ENCODE measurements at places on chromosomes 11 and 22. TPM values are rescaled to one million over a fixed set of nuclear protein-coding genes. Genes with fewer than 3 reads are reported as not detected.

Gene TMEM132A
- polyA plus RNA-seq, result 44.5 TPM

Gene MED17
- 16.4 TPM for polyA plus RNA-seq

Gene NDUFA6
- 552 TPM for polyA plus RNA-seq

Gene PGA5
- not detected for polyA plus RNA-seq

Gene ZNF280B
- polyA plus RNA-seq, result 8.9 TPM

Gene PDE3B
- 2.3 TPM for polyA plus RNA-seq

Gene SYT13
- 1.4 TPM for polyA plus RNA-seq

Gene SLC1A2
- polyA plus RNA-seq, result 45.5 TPM

Gene RASSF10
- polyA plus RNA-seq, result 0.08 TPM

Gene LMNTD2
- not detected for polyA plus RNA-seq

Gene GLYAT
- polyA plus RNA-seq, result not detected

Gene FIBIN
- polyA plus RNA-seq, result 1.5 TPM

Gene FGF4
- polyA plus RNA-seq, result not detected

Gene BAIAP2L2
- polyA plus RNA-seq, result not detected

Gene OPCML
- polyA plus RNA-seq, result 43.2 TPM

Gene FXYD2
- polyA plus RNA-seq, result not detected

Gene OR51B5
- polyA plus RNA-seq, result 0.54 TPM

Gene TRIM49C
- not detected for polyA plus RNA-seq

Gene MRGPRF
- not detected for polyA plus RNA-seq

Gene APOBEC3C
- polyA plus RNA-seq, result not detected

Gene INSC
- polyA plus RNA-seq, result 8.8 TPM

Gene ANKRD42
- 27.7 TPM for polyA plus RNA-seq

Gene JAM3
- polyA plus RNA-seq, result 7.0 TPM

Gene GGTLC2
- not detected for polyA plus RNA-seq

Gene CCDC15
- polyA plus RNA-seq, result 0.10 TPM

Gene FAM118A
- 8.1 TPM for polyA plus RNA-seq

Gene MMP27
- polyA plus RNA-seq, result not detected

Gene MFNG
- polyA plus RNA-seq, result not detected

Gene VPREB1
- polyA plus RNA-seq, result not detected
